ENCODE measurements at places on chromosomes 2 and 18.

- no peak for DNase-seq
Measured at GRCh38 chr2:143564419-143564818, 435.2 kb downstream of the ARHGAP15 start.

GRCh38 chr2:7096726-7097352 is 179.6 kb downstream of the RNF144A start:
- DNase-seq, result no peak

GRCh38 chr2:68340226-68341061 is 20.7 kb upstream of the CNRIP1 start:
- no peak for DNase-seq

DNA sequence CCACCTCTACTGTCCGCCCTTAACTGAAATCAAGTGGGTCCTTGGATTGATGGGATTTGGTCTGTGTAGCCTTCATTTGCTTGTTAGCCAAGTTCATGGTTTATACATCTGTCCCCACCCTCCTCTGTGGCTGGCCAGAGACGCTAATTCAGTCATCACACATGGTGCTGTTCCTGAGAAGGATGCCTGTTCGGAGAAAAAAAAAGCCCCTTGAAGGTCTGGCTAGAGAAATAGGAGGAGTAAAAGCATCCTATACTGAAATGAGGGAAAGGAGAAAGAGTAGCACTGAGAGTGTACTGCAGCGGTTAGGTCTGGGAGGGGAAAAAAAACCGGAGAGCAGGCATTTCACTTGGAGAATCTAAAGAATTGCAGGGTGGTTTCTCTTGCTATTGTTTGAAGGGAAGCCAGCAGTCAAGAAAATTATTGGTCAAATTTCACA is 180.6 kb upstream of the EPAS1 start:
- DNase-seq, result no peak

GRCh38 chr2:219530048-219530963 is 13.3 kb downstream of the CHPF start:
- peak; percentile 88 for DNase-seq

DNA sequence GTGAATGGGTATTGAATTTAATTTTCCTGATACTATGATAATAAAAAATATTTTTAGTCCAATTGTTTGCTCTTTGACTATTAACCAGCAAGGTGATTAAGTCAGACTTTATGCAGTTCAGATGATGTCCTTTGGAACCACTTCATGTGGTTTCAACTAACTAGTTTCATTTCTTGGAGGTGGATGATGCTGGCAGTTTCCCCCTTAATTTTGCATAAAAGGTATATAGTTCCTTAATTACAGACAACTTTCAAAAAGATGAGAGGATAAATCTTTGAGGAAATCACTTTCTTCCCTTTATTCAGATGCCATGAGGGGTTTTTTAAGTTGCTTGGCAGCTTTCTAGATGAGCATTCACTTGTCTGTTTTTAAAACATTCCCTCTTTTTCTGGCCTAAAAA is 223.1 kb downstream of the PHLPP1 start:
- DNase-seq, result no peak
